ENCODE measurements at places on chromosomes 1 and 21. TPM values are rescaled to one million over a fixed set of nuclear protein-coding genes. Genes with fewer than 3 reads are reported as not detected.

CD1B gene
- not detected for total RNA-seq

RIMS3 gene
- total RNA-seq, result 5.7 TPM

PTGS2 gene
- not detected for total RNA-seq

MFN2 gene
- total RNA-seq, result 104 TPM

TIE1 gene
- 0.28 TPM for total RNA-seq

- no peak for DNase-seq
Observed at GRCh38 chr1:225435487-225435886, 7.6 kb upstream of the LBR start.

LYPD8 gene
- not detected for total RNA-seq

GRCh38 chr1:50704126-50704525, 255.9 kb downstream of the FAF1 start:
- peak; percentile 36 for DNase-seq

DNA sequence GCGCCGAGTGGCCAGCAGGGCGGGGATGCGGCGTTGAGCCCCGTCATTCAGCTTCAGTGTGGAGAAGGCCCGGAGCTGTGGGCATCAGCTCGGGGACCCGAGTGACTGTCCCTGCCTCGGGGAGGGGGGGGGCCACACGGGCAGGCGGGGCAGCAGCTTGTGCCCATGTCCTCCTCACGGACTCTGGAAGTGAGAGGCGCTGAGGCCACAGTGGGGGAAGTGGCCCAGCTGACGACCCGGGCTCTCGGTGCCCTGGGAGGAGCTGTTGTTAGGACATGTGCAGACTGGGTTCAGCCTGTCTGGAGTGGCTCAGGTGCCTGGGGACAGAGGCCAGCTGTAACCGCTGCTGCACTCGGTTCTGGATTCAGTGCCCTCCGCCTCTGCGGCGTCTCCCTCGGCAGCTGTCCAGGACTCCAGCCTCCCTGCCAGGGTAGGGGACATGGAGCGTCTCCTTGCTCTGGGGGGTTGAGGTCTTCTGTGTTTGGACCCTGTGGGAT, 71.1 kb downstream of the SKI start:
- DNase-seq, result no peak

All from Panc1 (cell line).